ENCODE measurements at places on chromosomes 2 and 18.
A peak's percentile ranks its signal among the peaks of the same experiment; 100 is the strongest.

DNA sequence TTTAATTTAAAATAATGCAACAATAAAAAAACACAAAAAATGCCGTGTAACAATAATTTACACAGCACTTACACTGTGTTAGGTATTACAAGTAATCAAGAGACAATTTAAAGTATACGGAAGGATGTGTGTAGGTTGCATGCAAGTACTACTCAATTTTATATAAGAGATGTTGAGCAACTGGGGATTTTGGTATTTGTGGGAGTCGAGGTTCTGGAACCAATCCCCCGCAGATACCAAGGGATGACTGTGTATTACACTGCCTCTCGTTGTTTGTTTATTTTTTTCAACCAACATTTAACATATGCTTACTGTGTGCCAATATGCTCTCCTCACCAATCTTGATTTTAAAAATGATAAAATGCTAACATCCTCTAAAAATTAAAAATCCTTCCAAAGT is 24.8 kb downstream of the MAP3K2 start:
- DNase-seq, result peak; percentile 46

GRCh38 chr2:210546424-210547208 is 9.8 kb upstream of the CPS1 start:
- DNase-seq, result no peak

GRCh38 chr2:159973325-159973724 is 89.1 kb downstream of the PLA2R1 start:
- DNase-seq, result no peak

DNA sequence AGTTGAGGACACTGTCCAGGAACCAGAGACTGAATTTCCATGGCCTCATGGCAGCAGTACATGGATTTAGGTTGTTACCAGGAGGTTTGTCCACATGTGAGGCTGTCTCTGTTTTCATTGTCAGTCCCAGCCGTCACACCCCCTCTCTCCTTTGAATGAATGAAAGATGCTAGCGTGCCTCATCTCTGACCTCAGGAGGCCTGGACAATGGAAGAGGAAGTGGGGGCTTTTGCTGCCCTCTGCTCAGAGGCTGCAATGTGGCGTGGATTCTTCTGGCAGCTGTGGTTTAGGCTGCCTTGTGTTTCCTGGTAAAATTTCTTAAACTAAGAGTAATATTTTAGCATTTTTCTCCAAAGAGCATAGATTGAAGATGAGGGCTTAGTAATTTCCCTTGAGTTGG is 47.5 kb downstream of the RAB31 start:
- DNase-seq, result no peak

DNA sequence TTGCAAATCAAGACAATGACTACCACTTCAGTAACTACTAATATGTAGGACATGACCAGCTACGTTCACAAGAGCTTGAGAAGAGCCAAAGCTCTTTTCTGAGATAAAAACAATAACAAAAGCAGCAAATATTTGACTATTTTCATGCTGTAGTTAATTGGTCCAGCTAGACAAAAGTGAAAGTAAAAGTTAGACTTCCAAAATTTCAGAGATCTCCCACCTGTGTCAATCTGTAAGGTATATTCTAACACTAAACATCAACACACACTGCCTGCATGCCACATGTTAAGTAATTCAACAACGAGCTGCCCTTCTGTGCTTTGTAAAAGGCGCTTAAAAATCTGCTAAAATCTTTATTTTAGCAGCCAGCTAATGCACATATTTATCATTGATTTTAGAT is 185.9 kb downstream of the SLC39A10 start:
- no peak for DNase-seq

- peak; percentile 54 for DNase-seq
Observed at GRCh38 chr2:98608962-98609604, 694 bp downstream of the UNC50 start.

GRCh38 chr18:63286926-63287325 is 32.6 kb downstream of the BCL2 start:
- no peak for DNase-seq

DNA sequence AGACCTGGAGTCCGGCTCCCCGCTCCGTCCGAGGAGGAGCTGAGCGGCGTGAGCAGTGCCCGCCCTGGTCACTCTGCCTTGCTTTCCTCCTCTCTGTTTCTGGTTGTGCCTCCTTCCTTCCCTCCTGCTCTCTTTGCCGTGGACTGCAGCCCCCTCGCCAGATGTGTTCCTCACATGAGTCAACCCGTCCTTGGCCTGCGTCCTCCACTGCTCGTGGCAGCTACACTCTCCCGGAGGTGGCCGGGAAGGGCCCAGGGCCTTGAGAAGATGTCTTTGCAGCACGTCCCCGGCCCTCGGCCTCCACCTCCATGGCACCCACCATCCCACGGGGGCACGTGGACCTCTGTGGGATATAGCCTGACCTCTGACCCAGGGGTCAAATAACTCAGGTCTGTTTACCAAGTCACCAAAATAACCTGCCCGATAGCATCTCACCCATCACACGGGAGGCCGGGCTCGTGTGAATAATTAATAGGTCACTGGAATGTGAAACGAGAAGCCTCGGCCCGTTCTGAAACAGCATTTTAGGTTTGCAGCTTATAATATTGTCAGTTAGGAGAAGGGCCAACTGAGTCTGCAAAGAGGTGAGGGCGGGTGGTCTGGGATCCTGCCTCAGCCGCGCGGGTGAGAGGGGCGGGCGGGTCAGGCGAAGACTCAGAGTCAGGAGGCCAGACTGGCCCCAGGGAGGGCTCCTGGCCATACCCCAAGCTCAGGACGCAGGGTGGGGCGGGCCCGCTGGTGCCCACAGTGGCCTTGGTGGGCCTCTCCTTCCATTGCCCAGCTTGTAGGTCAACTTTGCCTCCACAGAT is 42.6 kb downstream of the NFATC1 start:
- DNase-seq, result no peak

DNA sequence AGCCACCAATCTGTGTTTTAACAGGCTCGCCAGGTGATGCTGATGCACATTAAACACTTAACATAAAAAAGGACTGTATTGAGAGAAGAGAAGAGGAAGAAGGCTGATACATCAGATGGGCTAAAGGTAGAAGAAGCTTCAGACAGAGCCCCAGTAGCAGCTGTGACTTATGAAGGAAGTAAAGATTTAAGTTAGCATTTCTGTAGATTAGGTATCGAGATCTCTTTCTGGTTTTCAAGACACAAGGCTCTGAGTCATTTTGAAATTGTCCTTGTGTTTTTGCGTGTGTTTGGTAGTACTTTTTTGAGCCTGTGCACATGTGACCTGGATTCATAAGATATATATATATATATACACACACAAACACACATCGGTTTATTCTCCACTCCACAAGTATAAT is 40.6 kb upstream of the GCFC2 start:
- no peak for DNase-seq

DNA sequence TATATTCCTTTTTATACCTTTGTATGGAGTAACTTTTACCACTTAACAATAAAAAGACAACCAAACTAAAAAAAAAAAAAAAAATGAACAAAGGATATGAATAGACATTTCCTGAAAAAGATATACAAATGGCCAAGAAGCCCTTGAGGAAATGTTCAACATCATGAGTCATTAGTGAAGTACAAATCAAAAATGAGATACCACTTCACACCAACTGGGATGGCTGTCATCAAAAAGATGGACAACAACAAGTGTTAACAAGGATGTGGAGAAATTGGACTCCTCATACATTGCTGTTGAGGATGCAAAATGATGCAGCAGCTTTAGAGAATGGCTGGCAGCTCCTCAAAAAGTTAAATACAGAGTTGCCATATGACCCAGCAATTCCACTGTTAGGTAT is 22.6 kb upstream of the SCYGR2 start:
- DNase-seq, result peak; percentile 6

DNA sequence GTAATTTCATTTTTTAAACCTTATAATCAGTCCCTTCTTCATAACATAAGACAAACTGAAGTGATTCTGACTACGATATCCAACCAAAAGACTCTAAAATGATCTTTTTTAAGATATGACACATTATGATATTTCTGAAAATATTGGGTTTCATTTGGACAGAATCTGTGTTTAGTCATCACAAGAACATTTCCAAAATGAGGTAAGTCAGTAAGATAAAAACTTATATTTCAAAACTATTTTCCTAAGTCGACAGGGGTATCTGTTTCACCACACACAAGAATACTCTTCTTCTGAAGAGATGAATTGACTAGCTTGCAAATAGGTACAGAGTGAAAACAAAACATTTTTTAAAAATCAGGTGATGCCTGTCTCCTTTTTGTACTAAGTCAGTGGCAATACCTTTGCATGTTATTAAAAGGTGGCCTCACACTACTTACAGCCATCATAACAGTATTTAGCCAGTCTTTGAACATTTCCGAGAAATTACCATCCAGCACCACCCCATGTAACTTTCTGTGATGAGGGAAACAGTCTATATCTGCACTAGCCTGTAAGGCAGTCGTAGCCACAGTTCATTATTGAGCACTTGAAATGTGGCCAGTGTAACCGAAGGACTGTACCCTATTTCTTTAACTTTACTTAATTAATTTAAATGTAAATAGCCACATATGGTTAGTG is 13.5 kb downstream of the STK39 start:
- DNase-seq, result no peak

DNA sequence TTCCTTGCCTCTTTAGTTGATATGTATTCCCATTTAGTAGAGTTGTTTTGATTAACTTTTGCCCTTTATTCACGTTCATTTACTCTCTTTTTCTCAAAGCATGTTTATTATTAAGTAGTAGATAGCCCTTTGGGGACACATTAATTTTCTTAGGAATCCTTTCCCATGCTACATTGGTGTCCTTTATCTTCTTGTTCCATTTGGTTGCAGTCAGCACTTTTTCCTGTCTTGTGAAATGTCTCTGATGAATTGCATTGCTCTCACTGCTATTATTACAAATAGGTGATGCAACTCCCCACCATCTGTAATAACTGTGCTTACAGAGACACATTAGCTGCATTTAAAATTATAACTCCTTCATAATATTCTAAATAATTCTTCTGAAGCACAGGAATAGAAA is 428.5 kb upstream of the CNTNAP5 start:
- DNase-seq, result no peak

GRCh38 chr2:172234716-172235691 is 132.3 kb upstream of the DLX2 start:
- no peak for DNase-seq

GRCh38 chr2:228613133-228613850 is 431.8 kb upstream of the SPHKAP start:
- DNase-seq, result peak; percentile 93

DNA sequence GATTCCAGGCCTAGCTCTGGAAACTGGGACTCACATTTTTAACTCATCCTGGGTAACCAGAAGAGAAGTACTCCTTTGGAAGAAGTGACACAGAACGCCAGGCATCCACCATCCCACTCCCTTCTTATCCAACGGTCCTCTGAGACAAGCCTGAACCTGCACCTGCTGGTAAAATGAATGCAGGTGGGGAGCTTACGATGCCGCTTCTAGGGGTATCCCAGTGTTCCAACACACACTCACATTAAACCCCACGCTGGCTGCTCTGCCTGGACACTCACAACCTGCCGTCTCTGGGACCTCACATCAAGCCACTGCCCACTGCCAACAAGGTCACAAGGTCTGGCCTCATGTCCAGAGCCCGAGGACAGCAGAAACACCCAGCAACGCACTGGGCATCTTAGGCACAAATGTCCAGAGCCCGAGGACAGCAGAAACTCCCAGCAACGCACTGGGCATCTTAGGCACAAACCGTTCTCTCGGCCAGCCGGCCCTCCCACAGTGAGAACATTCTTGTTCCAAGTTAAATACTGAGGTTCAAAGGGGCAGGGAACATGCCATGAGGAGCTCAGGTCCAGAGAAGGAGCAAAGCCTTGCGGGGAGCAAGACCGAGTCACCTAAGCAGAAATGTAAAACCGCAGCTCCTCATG is 9.9 kb downstream of the SLC66A2 start:
- no peak for DNase-seq

DNA sequence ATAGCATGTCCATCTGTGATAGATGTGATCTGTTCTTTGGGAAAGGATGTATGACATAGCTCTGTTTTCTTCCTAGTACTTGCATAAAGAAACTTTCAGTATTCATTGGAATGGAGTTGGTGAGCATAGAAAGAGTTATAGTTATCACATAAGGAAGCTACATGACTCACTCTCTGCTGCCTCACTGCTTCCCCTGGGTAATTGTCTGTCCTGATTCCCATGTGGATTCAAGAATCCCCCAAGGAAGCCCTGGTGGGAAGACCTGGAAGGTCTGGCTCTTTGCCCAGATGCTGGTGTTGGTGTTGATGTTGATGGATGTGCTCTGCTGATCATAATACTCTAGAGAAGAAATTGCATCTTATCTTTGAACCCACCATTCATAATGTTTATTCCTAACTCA is 60.6 kb downstream of the PTPN4 start:
- DNase-seq, result peak; percentile 80

DNA sequence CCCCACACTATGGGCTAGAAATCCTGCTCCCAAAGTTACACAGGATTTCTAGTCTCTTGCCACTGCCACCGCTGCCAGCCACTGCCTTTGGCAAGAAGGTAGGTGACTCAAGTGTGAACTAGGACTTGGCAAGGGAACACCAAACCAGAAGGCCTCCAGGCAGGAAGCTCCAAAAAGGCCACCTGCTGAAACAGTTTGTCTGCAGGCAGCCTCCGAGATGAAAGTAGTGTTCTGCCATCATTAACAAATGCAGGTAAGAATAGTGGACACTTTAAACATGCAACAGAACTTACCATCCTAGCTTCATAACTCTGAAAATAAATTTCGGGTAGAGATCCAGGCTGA is 3.9 kb downstream of the ANKRD44 start:
- DNase-seq, result no peak

DNA sequence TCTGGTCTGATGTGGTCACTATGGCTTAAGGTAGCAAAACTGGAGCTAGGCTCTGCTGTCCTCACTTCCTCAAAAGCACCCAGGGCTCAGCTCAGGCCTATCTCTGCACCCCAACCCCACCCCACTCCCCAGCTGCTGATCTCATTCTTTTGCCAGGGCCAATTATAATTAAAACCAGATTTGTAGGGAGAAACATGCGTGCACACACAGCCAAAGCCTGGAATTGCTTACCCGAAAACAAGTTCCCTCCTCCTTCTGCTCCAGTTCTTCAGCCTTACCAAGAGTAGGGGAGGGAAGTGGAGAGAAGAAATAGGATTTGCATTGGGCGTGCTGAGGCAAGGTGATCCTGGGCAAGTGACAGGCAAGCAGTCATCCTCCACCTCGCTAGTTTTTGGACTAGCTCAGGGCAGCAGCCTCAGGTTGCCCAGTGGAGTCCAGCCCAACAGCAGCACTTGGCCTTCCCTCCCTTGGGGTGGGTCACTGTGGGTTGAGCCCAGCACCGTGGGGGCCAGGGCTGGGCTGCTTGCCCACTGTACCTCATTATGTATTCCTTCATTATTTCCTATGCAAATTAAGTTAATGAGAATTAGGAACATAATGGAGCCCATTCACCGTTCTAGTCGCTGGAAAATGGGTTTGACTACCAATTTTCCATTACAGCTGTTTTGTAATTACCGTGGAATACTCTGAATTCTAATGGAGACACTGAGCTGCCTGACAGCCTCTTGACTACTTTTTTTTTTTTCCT is 199.1 kb upstream of the CELF4 start:
- DNase-seq, result no peak

DNA sequence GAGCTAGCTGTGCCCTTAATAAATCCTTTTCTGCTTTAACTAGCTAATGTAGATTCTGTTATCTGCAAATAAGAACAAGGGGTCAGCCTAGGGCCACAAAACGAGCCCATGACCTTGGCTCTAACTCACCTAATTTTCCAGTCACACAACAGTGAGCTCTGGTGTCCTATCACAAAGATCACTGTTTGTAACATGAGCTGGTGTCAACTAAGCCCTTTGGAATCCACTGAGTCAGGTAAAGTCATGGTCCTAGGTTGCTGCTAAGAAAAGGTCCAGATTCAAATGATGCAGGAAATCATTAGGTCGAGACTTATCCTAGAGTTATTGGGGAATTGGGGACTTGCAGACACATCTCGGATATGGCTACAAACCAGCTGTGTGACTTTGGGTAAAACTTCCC is 49.9 kb downstream of the ST8SIA5 start:
- peak; percentile 2 for DNase-seq

Measured in EH (cell line).